ENCODE measurements at places on chromosomes 7 and 10.

DNA sequence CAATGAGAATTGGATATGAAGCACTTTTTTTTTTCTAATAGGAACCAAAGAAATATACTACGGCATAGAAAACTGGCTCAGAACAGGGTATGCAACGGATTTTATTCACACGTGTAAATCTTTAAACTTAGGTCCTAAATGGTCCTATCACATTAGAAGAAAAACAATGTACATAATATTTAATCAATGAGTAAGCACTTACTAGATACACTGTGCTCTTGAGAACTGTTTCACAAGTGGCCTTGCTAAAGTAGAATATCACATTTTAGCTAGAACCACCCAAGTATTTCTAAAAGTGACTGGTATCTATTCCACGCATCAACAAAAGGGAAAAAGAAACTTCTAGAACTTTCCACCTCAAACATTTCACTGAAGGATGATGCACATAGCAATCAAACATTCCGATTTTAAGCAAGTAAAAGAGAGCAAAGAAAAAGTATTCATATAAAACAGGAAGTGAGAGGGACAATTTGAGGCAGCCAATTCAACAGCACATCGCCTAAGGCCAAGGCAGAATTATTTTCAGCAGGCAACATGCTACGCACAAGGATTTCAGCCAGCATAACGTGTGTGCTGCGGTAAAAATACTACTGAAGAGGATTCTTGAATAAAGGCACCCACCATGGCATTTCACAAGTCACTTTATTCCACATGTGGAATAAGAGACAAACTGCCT is 55.8 kb downstream of the PARD3 start:
- DNase-seq = no peak

DNA sequence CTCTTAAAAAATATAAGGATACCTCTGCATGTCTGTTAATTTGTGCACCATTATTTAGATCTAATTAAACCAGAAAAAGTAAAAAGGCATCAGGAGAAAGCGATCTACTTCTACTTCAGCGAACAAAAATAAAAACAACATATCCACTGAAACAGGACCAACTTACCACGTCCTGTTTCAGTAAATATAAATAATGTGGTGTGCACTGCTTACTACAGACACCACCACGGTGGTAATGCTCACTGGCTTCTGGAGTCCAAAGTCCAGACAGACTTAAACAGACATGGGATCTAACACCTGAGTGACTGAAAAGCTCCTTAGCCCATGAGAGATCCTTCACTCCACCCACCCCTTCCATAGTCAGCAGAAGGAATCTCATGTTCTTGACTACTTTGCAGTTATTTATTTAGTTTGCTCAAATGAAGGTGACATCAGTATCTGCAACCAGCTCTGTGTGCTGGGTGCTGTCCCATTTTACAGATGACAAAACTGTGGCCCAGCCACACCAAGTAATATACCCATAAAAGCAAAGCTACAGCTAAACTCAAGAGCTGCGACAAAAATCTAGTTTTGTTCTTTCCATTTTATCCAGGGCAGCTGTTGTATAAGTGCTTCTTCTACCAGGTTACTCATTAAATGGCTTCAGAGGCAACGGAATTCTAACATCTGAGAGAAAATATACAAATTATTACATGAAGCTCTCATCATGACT is 62.1 kb upstream of the NCAPG2 start:
- no peak for DNase-seq

DNA sequence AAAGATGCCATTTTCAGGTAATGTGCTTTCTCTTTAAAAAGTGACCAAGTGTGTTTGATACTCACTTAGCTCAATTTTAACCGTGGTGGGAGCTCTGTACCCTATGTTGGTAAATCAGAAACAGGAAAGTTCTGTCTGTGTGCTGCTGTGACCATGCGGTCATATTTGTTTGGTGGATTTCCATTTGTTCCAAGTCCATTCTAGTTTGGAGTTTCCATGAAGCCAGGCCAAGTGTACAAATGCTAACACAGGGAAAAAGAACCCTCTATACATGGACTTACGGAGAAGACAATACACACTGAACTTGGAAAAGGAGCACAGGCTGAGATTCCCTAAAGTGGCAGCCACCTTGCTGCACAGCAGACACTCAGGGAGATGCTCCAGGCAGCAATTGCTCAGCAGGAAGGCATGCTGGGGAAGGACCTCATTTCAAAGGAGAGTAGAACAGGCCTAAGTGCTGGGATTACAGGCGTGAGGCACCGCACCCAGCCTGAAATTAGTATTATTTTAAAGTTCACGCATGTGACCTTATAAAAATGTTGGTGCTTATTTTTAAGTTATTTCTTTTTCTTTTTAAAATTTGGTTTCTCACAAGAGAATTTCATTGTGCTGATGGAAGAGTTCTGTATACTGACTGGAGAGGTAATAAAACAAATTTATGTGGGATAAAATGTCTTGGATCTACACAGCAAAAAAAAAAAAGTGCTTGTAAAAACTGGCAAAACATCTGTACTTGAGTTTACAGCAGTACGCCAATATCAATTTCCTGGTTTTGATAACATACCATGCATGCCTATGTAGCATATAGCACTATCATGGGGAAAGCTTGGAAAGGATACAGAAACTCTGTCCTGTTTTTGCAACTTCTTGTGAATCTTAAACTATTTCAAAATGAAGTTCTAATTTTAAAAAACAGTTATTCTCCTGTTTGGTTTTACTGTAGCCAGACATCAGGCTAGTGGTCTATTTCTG is 436.2 kb downstream of the KCNMA1 start:
- no peak for DNase-seq

GRCh38 chr7:139655305-139655704 is 122.5 kb downstream of the HIPK2 start:
- DNase-seq = no peak

GRCh38 chr10:113426181-113426877 is 126.5 kb upstream of the HABP2 start:
- DNase-seq = no peak
